ENCODE measurements at places on chromosomes 3 and 15.

GRCh38 chr3:119156868-119157267 lies 10.9 kb downstream of the TEX55 start:
- no peak for DNase-seq
- H3K36me3 ChIP-seq: no peaks in the 10 kb centered on the region
- no peak overlapping the region for H3K4me3 ChIP-seq
- H3K27ac ChIP-seq: no peak overlapping the region

DNA sequence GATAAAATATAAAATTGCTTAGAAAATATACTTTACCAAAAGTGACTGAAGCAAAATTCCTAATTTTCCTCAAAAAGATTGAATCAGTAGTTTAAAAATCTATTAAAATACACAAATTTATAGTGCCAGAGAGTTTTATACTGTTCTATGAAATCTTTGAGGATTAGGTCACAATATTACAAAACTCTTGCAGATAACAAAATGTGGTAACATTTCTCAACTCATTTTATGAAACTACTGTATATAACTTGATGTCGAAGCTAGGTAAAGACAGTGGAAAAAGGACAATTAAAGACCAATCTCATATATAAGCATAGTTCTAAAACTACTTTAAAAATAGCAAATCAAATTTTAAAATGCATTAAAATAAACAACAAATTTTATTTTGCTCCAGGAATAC lies 15.9 kb downstream of the VEPH1 start:
- no peaks in the 10 kb centered on the region for H3K4me1 ChIP-seq
- no peaks in the 10 kb centered on the region for H3K36me3 ChIP-seq
- H3K4me3 ChIP-seq: no peak overlapping the region
- H3K27me3 ChIP-seq: peaks cover 17% of the 10 kb centered on the region
- no peak overlapping the region for H3K27ac ChIP-seq

- H3K4me3 ChIP-seq: no peak overlapping the region
- H3K27ac ChIP-seq: no peak overlapping the region
- H3K36me3 ChIP-seq: no peaks in the 10 kb centered on the region
- no peaks in the 10 kb centered on the region for H3K4me1 ChIP-seq
- no peak for DNase-seq
- H3K27me3 ChIP-seq: no peaks in the 10 kb centered on the region
Measured at GRCh38 chr15:93608643-93609148, 519.7 kb upstream of the RGMA start.

- no peak overlapping the region for H3K27ac ChIP-seq
- DNase-seq: no peak
- H3K4me1 ChIP-seq: peaks cover 39% of the 10 kb centered on the region
- H3K27me3 ChIP-seq: peaks cover 79% of the 10 kb centered on the region
- no peak overlapping the region for H3K4me3 ChIP-seq
Measured at GRCh38 chr3:138942271-138942670, 4.7 kb downstream of the FOXL2 start.

- no peaks in the 10 kb centered on the region for H3K4me1 ChIP-seq
- H3K27ac ChIP-seq: no peak overlapping the region
- no peaks in the 10 kb centered on the region for H3K36me3 ChIP-seq
Measured at GRCh38 chr3:183907911-183908331, 23.2 kb upstream of the PARL start.

DNA sequence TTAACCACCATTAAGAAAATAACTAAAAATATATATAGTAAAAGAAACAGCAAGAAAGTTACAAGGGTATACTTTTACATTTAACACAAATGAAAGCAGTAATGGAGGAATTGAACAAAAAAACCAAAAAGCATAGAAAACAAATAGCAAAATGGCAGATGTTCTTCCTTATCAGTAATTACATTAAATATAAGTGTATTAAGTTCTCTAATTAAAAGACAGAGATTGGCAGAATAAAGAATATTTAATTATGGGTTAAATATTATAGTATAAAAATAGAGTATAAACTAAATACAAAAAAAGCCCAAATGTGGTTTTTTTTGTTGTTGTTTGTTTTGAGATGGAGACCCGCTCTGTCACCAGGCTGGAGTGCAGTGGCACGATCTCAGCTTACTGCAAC lies 20.5 kb downstream of the EHHADH start:
- H3K36me3 ChIP-seq: peaks cover 4% of the 10 kb centered on the region
- H3K27ac ChIP-seq: no peak overlapping the region
- DNase-seq: no peak
- H3K4me3 ChIP-seq: no peak overlapping the region
- H3K4me1 ChIP-seq: no peaks in the 10 kb centered on the region

DNA sequence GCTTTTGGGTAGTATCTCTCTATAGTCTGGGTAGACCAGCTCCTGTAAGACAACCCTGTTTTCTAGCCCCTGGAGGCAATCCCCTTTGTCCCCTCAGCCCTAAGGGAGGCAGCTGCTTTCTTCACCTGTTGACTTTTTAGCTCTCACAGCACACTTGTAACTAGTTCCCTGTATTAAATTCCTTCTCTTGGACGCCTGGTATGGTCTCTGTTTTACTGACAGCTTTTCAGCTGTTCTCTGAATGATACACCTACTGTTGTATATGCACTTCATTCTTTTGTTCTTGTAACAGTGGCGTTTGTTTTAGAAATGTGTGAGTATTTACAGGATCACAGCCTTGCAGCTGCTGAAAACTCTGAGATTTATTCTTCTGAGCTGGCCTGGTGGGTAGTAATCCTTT lies 413.0 kb upstream of the RBMS3 start:
- no peak for DNase-seq
- H3K27me3 ChIP-seq: no peaks in the 10 kb centered on the region
- H3K36me3 ChIP-seq: no peaks in the 10 kb centered on the region
- no peak overlapping the region for H3K4me3 ChIP-seq
- H3K4me1 ChIP-seq: no peaks in the 10 kb centered on the region

DNA sequence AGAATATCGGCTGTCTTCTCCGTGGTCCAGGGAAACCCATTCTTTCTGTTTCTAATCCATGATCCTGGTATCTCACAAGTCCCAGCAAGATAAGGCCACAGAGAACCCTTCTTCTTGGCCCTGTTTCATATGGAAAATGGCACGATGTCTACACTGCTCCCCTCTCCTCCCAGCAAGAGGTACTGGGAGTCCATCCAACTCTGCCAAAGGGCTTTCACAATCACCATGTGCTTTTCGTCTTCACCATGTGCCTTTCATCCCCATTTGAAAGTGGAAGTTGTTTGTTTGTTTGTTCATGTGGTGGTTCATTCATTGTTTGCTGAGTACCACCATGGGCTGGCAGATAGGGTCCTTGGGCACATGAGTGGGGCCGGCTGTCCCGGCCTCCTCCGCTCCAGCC lies 5.5 kb downstream of the ITIH3 start:
- no peak for DNase-seq
- no peaks in the 10 kb centered on the region for H3K27me3 ChIP-seq
- H3K27ac ChIP-seq: no peak overlapping the region

- H3K4me3 ChIP-seq: no peak overlapping the region
- H3K4me1 ChIP-seq: peaks cover 10% of the 10 kb centered on the region
- H3K27ac ChIP-seq: no peak overlapping the region
- no peaks in the 10 kb centered on the region for H3K27me3 ChIP-seq
- no peak for DNase-seq
Measured at GRCh38 chr3:112512320-112512719, 13.0 kb upstream of the BTLA start.

All from activated CD8-positive, alpha-beta T cell treated with anti-CD3 and anti-CD28 coated beads, Interleukin-2, amount 10 ng/mL, durations not matched to agents 7 days and 5 days (primary cell).